ENCODE measurements at places on chromosomes 6 and 20. TPM values are rescaled to one million over a fixed set of nuclear protein-coding genes. Genes with fewer than 3 reads are reported as not detected.

DEFB132 gene
- not detected for polyA plus RNA-seq

MYCT1 gene
- polyA plus RNA-seq: not detected

MCHR2 gene
- polyA plus RNA-seq: not detected

OPRM1 gene
- polyA plus RNA-seq: not detected

PTK6 gene
- 1.3 TPM for polyA plus RNA-seq

MAPK13 gene
- polyA plus RNA-seq: 47.1 TPM

RBPJL gene
- not detected for polyA plus RNA-seq

SIRPD gene
- not detected for polyA plus RNA-seq

SENP6 gene
- polyA plus RNA-seq: 63.6 TPM

CNBD2 gene
- 6.3 TPM for polyA plus RNA-seq

SDHAF4 gene
- 10.9 TPM for polyA plus RNA-seq

CLVS2 gene
- polyA plus RNA-seq: not detected

BMP6 gene
- polyA plus RNA-seq: 0.89 TPM

KIAA1586 gene
- polyA plus RNA-seq: 7.3 TPM

SSTR4 gene
- polyA plus RNA-seq: not detected

ABHD16B gene
- polyA plus RNA-seq: 0.19 TPM

KCNG1 gene
- polyA plus RNA-seq: 3.3 TPM

OPRL1 gene
- 3.7 TPM for polyA plus RNA-seq

WFDC10B gene
- polyA plus RNA-seq: not detected

ROS1 gene
- not detected for polyA plus RNA-seq

DPPA5 gene
- polyA plus RNA-seq: not detected

C6orf141 gene
- polyA plus RNA-seq: not detected

SMPDL3A gene
- 1.4 TPM for polyA plus RNA-seq

RFX6 gene
- not detected for polyA plus RNA-seq

TMEM74B gene
- polyA plus RNA-seq: 0.80 TPM

SLC35F1 gene
- not detected for polyA plus RNA-seq

HCRTR2 gene
- not detected for polyA plus RNA-seq

MAS1 gene
- polyA plus RNA-seq: not detected

HLA-DQA2 gene
- 167 TPM for polyA plus RNA-seq

MLN gene
- polyA plus RNA-seq: not detected

YTHDF1 gene
- 17.4 TPM for polyA plus RNA-seq

LCA5 gene
- polyA plus RNA-seq: 0.30 TPM

CGA gene
- polyA plus RNA-seq: not detected

EPHA7 gene
- polyA plus RNA-seq: not detected

DUSP15 gene
- polyA plus RNA-seq: not detected

EPB41L1 gene
- 0.83 TPM for polyA plus RNA-seq

HINT3 gene
- 13.3 TPM for polyA plus RNA-seq

MAP3K5 gene
- 6.0 TPM for polyA plus RNA-seq

TPX2 gene
- polyA plus RNA-seq: 0.49 TPM

ENPP5 gene
- 1.7 TPM for polyA plus RNA-seq

SRSF12 gene
- 0.41 TPM for polyA plus RNA-seq

PGC gene
- polyA plus RNA-seq: not detected

DDX43 gene
- polyA plus RNA-seq: 1.9 TPM

ANKRD66 gene
- polyA plus RNA-seq: not detected

LY6G5C gene
- 3.2 TPM for polyA plus RNA-seq

RMND1 gene
- polyA plus RNA-seq: 13.7 TPM

WFDC2 gene
- polyA plus RNA-seq: 2.2 TPM

TBC1D32 gene
- 4.2 TPM for polyA plus RNA-seq

YWHAB gene
- 505 TPM for polyA plus RNA-seq

PPP1R3G gene
- polyA plus RNA-seq: 0.23 TPM

DLK2 gene
- polyA plus RNA-seq: not detected

RNF182 gene
- not detected for polyA plus RNA-seq

ERVFRD-1 gene
- polyA plus RNA-seq: not detected

SMLR1 gene
- polyA plus RNA-seq: not detected

C6orf58 gene
- not detected for polyA plus RNA-seq

GNMT gene
- 1.2 TPM for polyA plus RNA-seq

OR5V1 gene
- not detected for polyA plus RNA-seq

LINC00237 gene
- not detected for polyA plus RNA-seq

BEND6 gene
- not detected for polyA plus RNA-seq
